ENCODE measurements at places on chromosomes 4 and X.
A peak's percentile ranks its signal among the peaks of the same experiment; 100 is the strongest.

GRCh38 chr4:60865273-60865672 lies 334.9 kb upstream of the ADGRL3 start:
- peak; percentile 3 for DNase-seq

GRCh38 chr4:19416146-19416545 lies 835.6 kb upstream of the SLIT2 start:
- DNase-seq = no peak

DNA sequence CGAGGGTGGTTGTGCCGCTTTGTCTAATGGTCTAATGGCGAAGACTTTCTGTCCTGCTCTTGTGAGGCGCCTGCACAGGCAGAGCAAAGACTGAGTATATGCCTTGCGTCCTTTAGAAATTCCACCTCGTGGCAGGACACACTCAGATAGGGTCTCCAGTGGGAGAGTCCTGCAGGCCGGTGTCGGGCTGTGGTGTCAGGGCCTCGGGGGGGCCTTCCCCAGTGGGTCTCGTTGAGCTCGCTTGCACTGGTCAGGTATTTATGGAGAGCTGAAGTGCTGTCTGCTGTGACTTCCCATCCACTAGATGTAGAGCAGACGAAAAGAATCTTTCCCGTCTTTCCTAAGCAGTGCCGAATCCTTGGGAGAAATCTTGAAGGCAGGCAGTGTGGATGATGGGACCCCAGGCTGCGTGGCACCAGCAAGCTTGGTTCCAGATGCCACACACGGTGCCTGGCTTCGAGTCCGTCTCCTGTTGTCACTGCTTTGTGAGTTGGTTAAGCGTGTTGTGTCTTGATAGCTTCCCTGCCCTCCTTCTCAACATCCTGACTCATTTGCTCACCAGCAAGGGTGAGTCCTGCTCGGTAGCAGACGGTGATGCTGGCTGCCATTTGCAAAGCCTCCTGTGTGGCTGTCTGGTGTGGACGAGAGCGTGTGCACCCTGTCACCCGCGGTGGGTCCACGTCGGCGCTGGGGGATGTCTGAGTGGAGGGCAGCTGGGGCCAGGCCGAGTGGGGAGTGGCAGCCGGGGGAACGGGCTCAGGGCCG lies 20.5 kb downstream of the MAEA start:
- no peak for DNase-seq

DNA sequence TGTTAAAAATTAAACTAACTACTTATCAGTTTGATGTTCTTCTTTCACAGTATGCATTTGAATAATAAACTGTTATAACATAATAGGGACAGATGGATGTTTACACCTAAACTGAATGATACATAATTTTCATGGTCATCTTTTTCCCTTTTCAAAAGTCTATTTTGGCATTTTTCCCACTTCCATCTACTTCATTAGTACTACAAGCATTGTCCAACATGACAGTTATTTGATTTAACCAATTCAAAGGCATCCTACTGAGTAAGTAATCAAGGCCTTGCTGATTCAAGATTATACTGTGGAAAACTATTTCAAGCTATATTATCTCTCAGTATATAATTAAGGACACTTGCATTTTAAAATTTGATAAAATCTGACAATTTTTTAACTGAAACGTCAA lies 212.9 kb downstream of the FAT4 start:
- no peak for DNase-seq

DNA sequence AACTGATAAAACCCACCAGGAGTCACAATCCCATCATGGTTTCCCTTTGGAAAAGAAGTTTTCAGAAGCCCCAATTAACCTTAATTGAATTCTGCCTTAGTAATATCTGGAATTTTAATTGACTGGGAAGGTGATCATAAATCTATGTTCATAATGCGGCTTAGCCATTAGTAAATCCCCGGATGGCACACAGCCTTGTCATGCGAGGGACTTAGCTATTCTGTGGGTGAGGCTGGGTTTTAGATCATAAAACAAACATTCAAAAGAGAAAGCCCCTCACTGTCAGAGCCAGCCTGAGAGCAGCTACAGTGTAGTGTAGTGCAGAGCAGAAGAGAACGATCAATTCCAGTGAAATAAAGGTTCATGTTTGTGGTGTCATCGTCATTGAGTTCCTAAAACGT lies 124.0 kb upstream of the NOCT start:
- peak; percentile 37 for DNase-seq

GRCh38 chrX:153939573-153939972 lies 4.7 kb upstream of the NAA10 start:
- DNase-seq = no peak

GRCh38 chrX:70169281-70169680 lies 8.0 kb upstream of the DGAT2L6 start:
- DNase-seq = no peak

DNA sequence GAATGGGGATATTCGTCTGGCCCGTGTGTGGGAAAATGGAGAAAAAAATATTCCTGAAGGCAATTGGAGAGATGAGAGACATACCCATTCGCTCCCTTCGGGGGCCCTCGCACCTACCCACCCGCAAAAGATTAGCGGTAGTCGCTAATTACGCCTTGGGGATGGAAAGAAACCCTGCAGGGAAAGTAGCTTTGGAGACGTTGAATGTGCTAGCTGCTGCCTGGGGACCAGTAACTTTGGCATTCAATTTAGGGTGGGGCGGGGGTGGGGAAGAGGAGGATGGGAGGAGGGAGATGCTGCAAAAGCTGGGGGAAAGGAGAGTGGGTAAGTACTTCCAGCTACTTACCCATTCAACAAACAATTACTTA lies 407 bp upstream of the ZC4H2 start:
- no peak for DNase-seq

- DNase-seq = no peak
These were observed 362.0 kb upstream of the FTHL17 start for GRCh38 chrX:31433856-31434255.

DNA sequence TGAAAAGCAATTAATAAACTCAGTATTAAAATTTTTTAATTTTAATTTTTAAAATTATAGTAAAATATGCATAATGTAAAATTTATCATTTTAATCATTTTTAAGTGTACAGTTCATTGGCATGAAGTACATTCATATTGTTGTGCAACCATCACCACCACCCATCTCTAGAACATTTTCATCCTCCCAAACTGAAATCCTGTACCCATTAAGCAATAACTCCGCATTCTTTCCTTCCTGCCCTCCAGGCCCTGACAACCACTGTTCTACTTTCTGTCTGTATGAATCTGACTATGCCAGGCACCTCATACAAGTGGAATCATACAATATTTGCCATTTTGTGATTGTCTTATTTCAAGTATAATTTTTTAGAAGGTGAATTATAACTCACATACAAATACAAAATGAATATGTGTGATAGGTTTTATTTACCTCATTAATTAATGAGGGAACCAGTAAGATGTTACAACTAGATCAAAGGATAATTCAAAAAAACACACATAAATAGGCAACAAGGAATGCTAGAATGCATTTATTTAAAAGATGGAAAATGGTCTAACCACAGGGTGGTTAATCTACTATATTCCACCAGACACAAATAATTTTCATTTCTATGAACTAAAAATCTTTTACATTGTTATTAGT lies 13.1 kb upstream of the AFF1 start:
- no peak for DNase-seq

- DNase-seq = no peak
These were observed 19.4 kb downstream of the AREG start for GRCh38 chr4:74464291-74464690.

DNA sequence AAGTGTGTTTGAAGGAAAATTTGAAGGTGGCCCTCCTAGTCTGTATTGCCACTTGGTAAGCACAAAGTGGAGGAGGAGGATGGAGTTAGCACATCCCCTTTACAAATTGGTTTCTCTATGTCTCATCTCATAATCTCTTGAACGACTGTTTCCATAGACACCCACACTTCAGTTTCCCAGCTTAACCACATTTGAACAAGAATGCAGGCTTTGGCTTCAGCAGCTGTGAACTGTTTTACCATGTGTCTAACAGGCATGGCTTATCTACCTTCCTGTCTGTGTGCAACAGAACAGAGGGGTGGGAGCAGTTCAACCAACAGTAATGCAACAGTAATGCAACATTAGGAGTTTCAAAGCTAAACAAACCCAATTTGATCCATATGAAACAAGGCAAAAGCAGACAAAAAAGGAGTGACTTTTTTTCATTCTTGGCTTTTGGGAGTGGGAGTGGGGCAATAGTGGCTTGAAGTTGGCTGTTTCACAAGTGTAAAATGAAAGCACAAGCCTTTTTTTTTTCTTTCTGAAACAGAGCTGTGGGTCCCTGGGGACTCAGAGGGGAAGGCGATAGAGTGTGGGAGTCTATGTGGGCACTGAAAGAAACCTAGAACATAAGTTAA lies 108.0 kb downstream of the ITM2A start:
- peak; percentile 37 for DNase-seq

DNA sequence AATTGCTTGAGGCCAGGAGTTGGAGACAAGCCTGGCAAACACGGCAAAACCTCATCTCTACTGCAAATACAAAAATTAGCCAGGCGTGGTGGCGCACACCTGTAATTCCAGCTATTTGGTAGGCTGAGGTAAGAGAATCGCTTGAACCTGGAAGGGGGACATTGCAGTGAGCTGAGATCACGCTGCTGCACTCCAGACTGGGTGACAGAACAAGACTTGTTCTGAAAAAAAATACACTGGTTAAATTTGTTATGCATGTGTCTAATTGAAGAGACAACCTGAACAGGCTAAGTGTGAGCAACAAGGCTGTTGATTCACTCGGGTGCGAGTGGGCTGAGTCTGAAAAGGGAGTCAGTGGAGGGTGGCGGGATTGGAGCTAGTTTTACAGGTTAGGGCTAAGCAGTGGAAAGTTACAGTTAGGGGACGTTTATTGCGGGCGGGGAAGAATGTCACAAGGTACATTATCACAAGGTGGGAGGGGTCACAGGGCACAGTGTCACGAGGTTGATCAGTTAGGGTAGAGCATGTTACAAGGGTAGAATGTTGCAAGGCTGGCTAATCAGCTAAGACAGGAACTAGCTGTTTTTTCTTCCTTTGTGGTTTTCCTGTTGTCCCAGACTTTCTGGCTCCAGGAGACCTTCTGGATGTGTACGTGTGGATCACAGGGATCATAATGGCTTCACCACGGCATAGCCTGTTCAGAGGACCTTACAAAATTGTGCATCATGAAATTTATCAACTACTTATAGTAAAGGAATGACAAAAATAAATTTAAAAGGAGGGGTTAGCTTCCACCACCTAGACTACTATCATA lies 115.8 kb downstream of the NAA11 start:
- DNase-seq = no peak

DNA sequence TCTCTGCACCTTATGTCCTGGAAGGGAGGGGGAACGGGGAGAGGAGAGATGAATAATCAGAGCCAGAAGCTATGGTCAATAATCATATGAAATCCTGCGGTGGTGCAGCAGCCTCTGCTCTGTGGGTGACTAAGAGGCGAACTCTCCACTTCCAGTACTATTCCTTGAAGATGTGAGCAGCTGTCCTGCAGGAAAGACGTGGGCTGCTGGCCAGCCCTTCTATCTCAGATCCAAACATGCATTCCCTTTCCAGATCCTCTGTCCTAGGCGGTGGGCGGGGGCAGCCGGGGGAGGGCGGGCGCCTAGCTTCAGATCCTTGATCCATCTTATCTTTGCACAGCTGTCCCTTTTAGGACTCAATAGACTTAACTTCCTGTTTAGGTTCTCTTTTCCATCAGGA lies 34.5 kb downstream of the SPINK2 start:
- peak; percentile 92 for DNase-seq

DNA sequence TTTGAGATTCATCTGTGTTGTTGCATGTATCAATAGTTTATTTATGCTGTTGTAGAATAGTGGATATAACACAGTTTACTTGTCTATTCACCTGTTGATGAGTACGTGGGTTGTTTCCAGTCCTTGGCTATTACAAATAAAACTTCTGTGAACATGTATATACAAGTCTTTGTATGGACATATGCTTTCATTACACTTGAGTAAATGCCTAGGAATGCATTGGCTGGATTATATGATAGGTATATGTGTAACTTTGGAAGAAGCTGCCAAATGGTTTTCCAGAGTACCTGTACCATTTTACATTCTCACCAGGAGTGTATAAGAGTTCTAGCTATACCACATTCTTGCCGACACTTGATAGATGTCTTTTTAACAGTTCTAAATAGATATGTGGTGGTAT lies 16.5 kb downstream of the ART3 start:
- DNase-seq = no peak

- DNase-seq = no peak
These were observed 13.4 kb downstream of the ZAR1 start for GRCh38 chr4:48503233-48504025.

DNA sequence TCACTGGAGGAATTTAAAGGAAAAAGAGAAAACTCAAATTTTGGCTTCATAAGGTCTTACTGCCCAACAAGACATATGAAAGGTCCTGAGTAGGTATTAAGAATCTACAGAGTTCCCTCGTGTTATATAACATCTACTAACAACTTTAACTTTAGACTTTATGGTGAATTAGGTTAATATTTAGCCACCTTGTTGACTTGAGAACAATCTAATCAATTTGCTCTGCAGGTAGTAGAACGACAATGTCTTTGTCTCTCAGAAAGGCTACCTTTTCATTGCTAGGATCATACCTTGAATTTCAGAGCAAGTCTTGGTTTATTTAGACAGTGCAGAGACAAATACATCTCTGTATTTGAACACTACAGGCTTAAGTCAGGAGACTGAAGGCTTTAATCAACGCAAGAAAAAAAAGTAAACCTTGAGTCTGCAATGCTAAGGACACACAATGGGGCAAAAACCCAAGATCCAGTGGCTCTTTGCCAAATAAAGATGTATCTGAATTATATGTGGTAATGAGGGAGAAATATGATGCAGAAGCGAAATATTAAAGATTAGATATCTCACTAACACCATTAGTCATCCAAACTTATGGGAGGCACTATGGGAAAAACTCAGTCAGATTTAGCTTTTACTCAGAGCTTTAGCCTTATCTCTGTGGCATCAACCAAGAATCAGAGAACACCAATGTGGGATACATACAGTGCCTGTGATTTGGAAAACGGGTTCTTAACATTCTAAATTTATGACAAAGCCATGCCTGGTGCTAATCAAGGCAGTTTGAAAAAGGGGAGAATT lies 93.6 kb upstream of the FTHL17 start:
- peak; percentile 3 for DNase-seq
